ENCODE measurements at places on chromosomes 11 and 22.

DNA sequence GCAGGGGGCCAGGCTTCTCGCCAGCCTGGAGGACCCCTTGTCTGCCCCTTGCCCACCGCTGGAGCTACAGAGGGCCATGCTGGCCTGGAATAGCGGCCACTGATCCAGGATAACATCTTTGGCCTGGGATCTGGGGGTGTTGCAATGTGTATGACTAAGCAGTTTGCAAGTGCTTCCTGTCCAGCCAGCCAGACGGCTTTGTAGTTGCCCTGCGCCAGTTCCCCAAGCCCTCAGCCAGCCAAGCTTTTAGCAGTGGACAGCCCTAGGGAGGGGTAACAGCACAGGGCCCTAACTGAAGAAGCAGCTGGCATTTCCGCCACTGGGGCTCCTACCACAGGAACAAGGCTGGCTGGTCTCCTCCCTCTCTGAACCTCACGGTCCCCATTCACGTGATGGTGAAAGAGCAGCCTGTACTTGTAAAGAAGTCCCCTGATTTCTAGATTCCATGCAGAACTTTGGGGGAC lies 32.1 kb downstream of the UQCR10 start:
- DNase-seq: no peak

DNA sequence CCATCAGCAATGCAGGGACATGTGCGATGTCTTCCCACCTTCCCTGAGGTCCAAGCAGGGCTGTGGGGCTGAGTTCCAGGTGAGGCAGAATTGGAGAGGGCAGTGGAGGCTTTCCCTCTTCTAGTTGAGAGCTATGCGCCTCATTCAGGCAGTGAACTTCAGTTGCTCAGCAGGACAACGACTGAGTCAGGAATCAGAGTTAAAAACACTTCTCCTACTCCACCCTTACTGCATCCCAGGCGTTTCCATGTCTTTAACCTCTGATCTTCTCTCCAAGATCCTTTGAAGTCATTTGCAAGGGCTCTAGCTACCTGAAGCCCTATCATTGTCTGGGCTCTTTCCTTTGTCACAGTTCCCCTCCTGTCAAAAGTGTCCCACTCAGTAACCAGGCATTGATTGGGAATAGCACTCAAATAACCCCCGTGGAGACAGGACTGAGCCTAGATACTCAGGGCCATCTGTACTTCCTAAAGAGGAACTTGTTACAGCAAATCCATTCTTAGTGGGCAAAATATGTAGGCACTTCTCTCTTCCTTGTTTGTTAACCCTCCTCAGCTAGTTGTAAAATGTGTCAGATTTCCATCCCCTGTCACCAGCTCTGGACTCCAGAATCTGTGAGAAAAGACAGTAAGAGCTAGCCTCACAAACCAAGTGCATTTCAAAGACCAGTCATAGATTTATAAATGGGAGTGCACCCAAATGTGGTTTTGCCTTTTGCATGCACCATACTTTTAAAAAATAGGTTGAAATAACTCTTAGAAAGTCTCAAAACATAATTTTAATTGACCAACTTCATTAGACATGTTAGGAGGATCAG lies 72.5 kb upstream of the MYO18B start:
- DNase-seq: no peak

- no peak for DNase-seq
Measured at GRCh38 chr11:122754553-122755322, 83.6 kb upstream of the CRTAM start.

DNA sequence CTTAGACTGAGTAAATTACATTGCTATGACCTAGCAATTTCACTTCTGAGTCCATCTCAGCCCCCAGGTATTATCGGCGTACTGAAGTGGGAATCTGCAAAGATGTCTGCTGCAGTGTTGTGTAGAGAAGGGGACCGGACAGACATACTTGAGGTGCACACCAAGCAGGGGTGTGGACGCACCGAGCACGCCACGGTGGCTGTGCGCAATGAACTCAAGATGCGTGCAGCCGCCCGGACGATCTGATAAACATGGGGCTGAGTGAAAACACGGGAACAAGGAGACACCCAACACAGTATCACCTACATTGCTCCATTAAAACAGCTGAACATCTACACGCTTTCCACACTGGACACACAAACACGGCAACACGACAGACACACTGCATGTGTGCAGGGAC lies 454.3 kb downstream of the OPCML start:
- no peak for DNase-seq

DNA sequence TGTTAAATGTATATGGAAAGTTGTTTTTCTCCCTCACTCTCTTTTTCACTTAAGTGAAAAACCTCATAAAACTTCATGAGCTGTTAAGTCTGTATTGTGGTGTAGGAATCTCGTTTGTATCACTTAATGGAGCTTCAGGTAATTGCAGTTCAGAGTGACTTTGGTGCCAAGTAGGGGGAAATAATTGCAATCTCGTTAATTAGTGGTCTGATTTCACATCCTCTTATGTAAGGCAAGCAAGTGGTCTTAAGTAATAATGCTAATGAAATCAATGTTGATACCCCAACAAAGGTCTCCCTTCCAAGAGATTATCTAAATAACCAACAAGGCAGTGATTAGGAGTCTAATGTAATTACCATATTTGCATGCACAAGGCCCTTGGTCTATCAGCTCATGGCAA lies 174.2 kb upstream of the SORL1-AS1 start:
- no peak for DNase-seq

DNA sequence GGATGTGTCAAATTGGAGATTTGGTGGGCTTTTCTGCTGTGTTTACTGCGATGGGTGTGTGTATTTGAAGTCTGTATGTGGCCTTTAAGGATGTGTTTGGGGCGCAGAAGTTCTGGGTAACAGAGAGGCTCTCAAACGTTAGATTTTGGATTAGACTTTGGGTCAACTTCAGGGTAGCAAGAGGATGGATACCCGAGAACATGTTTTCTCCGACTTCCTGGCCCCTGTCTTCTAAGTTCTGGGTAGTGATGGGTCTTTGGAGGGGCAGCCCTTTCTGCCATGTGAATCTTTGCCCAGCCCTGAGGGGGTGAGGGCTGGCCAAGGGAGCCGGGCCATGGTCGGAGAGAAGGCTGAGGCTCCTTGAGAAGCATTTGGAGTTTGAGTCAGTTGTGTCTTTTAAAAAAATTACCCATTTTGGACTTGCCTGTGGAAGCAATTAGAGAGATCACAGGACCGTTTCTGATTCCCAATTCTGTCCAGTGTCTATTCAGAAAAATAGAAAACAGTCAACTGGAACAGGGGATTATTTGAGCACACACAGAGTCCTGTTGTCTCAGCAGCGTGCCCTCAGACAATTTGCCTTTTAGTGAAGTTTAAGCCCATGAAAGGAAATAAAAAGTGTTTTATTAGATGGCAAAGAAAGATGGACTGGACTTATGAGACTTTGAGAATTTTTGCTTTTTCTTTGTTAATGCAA lies 114.4 kb downstream of the PTPRJ start:
- DNase-seq: no peak

DNA sequence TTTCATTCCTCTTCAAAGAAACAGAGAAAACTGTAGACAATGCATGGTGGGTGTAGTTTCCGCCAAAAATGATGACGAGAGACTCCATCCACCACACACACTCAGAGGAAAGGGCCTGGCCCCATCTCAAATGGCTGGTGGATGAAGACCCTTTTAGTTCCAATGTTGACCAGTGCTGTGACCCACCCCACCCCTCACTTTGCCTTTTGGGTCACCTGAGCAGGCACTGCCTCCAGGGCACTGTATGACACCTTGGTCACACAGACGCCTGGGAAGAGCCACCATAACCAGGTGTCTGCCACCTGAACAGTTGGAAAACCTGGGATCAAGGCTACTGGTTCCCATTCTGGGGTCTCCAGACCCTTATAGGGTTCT lies 121.3 kb downstream of the MPPED1 start:
- no peak for DNase-seq

- DNase-seq: no peak
Measured at GRCh38 chr22:44401783-44402110, 89.0 kb upstream of the SHISAL1 start.
